ENCODE measurements at places on chromosomes 2 and 18.

GRCh38 chr2:130737592-130737991, 8.7 kb downstream of the GPR148 start:
- DNase-seq, result no peak

GRCh38 chr2:63486861-63487290, 101.4 kb downstream of the WDPCP start:
- no peak for DNase-seq

DNA sequence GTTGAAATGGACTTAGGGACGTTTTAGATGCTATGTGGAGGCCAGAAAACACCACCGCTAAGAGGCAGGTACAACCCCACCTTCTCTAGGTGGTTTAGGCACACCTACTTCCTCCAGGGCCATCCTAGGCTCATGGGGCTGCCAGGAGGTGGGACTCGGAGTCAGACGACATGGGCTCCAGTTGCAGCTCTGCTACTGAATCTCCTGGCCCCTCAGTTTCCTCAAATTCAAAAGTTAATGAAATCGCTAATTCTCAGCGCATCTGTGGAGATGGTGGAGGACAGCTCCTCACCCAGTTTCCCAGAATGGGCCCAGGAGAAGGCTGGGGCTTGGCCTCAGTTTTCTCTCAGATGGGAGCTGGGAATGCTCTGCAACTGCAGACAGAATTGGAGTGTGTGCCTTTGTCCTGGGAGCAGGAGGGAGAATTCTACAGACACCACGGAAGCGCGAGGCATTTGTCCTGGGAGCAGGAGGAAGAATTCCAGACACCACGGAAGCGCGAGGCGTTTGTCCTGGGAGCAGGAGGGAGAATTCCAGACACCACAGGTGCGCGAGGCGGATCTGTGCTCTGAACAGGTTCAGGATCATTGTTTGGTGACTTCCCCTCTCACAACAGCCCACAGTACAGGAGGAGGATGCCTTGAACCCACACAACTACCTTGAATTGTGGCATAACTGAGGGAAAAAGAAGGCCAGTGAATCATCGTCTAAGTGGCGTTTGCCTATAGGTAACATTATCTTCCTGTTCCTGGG, 103.7 kb upstream of the PXDN start:
- no peak for DNase-seq

DNA sequence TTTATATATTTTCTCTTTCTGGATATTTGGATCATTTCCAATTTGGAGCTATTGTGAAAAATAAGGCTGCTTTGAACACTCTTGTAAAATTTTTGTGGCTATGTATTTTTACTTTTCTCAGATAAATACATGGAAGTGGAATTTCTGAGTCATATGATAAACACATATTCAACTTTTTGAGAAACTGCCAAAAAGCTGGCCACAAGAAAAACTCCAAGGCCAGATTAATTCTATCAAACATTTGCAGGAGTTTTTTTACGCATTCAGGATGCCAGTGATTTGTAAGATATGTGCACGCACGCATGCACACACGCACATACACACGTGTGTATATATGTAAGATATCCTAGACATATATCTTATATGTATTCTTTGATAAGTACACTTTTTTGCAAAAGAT, 477.5 kb upstream of the SPHKAP start:
- DNase-seq, result no peak

DNA sequence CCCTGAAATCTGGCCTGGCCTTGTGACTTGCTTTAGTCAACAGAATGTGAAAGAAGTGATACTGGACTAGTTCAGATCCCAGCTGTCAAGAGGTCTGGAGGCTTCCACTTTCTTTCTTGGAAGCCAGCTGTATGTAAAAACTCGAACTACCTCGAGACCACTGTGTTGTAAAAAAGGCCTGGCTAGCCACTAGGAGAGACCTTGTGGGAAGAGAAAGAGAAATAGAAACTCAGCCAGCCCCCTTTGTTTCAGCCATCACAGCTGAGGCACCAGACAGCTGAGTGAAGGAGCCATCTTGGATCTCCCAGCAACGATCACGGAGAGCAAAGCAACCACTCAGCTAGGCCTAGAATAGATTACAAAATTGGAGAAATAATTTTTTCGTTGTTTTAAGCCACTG, 324.9 kb upstream of the TCF4 start:
- no peak for DNase-seq

GRCh38 chr2:129768036-129768386, 211.5 kb upstream of the RAB6C start:
- no peak for DNase-seq

DNA sequence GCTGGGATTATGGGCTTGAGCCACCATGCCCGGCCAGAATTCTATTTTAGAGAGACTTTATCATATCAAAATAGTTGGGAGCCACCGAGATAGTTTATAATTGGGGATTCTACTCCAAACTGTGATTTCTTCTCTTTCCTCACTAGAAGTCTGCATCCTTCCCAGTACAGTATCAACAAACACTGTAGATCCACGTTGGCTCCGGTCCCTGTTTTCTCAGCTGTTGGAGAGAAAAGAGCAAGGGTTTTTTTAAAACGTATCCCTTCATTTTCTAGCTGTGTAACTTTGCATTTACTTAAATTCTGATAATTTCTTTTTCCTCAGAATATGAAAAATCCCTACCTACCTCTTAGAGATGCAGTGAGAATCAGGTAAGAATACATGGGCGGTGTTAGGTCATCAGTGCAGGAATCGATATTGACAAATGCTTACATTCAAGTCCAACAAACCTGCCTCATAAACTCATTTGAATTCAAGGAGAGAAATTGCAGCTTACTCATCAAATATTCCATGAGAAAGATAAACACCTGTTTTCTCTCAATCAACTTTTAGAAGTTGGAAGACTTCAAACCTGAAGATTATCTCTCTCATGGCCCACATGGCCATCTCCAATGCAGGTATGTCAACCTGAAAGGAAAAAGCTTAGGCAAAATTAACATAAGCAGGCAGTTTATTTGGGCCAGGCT, 17.7 kb upstream of the PDCL3 start:
- DNase-seq, result no peak

DNA sequence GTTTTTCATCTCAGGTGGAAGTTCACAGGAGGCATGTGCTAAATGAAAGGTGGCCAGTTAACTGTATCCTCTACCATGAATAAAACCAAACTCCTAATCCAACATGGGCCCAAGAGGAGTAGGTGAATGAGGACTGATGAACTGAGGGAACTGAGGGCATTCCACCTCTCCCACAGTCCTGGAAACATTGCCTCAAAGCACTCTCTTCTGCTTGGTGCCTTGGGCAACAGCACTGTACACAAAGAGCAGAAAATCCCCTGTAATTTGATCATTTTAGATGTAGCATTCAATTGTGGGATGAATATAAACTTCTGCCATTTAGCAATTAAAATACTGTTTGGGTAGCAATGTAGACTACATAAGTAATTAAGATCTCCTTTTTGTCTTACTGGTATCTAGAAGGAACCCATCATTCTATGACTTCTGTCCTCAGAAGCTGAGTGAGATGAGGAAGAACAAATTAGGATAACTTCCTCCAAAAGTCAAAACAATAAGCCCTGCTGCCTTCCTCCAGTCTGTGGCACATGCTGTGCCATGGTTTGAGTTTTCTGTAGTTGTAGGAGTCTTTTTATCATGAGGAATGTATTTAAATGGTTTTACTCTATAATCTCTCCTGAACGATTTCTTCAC, 86.7 kb upstream of the ZEB2 start:
- DNase-seq, result no peak

- peak; percentile 28 for DNase-seq
These were observed 142.2 kb upstream of the PXDN start for GRCh38 chr2:1886405-1886992.

DNA sequence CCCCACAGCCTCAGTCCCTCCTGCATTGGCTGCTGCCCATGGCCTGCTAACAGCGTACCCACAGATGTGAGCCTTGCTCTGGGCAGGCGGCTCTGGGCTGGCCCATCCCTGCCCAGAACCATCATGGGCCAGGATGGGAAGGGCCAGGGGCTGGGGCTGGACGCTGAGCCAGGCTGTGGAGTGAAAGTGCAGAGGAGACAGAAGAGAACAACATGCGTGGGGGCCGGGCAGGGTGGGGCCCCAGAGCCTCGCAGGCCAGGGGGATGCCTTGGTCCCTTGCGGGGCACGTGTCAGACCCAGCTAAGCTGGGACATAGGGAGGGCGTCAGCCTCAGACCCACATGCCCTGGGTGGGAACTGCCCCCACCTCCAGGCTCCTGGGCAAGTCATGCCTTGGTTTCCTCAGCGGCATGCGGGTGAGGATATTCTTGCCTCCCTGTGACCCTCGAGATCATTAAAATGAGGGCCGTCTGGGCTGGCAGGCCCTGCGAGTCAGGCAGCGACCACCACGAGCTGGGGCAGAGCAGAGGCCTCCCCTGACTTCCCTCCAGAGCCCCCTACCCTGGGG, 27.3 kb downstream of the GPC1 start:
- DNase-seq, result no peak

GRCh38 chr2:134657650-134658250, 61.0 kb downstream of the TMEM163 start:
- peak; percentile 19 for DNase-seq
